ENCODE measurements at places on chromosomes 1 and 21.

GRCh38 chr1:156319664-156320063, 18.4 kb downstream of the CCT3 start:
- no peak for DNase-seq

DNA sequence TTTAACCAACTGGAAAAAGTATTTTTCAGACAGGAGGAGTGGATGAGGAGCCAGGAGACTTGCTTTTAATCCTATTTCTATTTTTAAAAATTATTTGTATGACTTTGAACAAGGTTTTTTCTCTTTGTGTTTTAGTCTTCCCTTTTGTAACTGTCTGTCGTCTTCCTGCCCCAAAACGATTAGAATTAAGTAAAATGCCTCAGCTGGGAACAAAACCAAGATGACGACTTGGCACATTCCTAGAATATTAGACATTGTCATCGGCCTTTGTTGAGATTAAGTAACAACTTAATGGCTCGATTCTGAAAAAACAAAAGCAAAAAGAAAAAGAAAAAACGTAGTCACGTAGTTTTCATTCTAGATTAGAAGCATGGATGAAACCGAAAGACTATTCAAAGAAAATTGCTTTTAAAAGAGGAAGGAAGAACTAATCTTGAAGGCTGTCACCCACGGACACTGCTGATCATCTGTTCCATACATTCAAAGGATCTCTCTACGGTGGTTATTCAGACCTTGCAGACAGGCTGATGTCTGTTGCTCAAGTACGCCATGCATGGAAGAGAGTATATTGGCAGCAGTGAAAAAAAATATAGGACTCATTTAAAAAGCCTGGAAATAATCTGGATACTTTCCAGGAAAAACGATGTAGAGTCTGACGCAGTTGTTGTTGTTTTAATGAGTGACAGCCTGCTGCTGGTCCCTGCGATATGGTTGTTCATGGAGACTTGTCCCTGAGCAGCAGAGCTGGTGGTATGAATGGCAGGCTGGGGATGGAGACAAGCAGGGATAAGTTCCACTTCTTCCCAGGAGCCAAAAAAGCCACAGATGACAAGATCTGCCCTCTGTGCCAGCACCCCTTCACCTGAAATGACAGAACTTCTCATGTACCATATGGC, 16.8 kb downstream of the GNG4 start:
- DNase-seq: peak; percentile 70

- no peak for DNase-seq
These were observed 460 bp upstream of the ADORA1 start for GRCh38 chr1:203126866-203127665.

GRCh38 chr1:28540651-28541050, 12.2 kb upstream of the TRNAU1AP start:
- DNase-seq: no peak

GRCh38 chr1:20194757-20195461, 8.6 kb upstream of the PLA2G2C start:
- DNase-seq: peak; percentile 26

DNA sequence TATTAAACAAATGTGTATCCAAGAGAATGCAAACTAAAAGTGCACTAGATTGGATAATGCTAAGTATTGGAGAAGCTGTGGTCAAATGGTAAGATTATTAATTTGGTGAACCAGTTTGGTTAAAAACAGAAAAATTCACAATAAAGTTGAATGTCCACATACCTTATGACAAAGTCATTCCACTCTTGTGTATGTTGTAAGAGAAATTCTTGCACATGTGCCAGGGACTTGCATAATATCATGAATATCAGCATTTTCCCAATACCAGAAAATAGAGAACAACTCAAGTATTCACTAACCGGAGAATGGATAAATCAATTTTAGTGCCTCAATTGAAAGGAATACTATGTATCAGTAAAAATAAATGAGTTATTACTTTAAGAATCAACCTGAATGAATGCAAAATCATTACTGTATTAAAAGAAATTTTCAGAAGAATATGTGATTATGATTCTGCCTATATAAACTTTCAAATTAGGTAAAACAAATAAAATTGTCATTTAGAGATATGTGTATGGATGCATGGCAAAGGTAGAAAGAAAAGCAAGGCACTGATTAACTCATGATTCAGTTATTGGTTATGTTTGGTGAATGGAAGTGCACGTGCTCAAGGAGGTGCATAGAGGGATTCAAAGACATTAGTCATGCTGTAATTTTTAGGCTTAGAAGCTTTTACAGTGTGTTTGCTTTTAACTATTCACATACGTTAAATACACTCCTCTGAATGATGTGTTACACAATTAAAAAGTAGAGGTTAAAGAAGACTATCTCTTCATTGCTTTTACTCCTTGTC, 217.4 kb upstream of the KCNK2 start:
- no peak for DNase-seq

GRCh38 chr1:239537795-239538194, 151.4 kb downstream of the CHRM3 start:
- no peak for DNase-seq

DNA sequence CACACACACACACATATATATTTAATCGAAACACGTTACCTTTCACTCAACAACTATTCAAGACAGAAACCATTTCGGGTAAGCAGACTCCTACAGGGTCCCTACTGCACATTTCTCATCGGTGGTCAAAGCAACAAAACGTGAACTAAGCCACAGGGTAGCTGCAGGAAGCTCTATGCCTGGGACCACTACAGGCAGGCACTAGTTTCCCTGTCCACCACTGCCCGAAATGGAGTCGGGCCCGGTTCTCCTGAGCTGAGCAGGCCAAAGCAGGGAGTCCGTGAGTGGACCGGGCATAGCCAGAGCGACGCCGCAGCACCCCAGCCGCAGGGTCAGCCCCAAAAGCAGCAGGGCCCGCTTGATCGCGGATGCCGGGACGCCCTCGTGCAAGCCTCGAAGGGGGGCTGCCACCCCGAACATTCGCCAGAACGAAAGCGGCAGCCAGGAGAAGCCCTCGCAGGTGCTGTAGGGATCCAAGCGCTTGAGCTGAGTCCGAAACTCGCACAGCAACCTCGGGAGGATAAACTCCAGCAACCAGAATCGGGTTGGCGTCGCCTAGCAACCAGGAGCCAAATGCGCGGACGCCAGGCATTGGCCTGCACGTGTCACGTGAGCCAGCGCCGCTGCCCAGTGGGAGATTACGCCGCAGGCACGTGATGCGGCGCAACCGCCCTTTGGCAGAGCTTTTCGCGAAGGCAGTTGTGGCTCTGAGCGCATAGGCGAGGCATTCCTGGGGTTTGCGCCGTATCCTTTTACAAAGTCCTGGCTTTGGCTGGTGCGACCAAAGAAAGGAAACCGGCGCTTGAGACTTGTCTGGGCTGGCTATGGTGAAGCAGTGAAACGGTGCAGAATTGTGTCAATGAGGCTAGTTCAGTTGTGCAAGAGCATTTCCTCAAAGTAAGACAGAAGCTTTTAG, 13.9 kb upstream of the DDI2 start:
- DNase-seq: peak; percentile 94

DNA sequence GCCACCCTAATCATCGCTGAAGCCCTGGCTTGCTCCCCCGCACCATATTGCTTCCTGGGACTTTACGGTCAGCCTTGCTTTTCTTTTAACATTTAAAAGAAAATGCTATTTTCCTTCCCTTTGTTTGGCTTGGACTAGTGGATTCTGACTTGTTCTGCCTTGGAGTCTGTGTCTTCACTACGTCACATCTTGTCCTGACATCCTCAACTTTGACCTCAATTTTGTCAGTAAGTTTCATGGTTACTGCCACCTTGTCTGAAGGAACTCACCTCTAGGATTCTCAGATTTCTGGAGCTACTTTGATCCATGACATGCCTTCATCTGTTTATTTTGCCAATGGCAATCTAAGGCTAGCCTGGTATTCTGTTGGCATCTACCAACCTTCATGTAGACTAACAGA, 4.3 kb downstream of the RNASEL start:
- no peak for DNase-seq

DNA sequence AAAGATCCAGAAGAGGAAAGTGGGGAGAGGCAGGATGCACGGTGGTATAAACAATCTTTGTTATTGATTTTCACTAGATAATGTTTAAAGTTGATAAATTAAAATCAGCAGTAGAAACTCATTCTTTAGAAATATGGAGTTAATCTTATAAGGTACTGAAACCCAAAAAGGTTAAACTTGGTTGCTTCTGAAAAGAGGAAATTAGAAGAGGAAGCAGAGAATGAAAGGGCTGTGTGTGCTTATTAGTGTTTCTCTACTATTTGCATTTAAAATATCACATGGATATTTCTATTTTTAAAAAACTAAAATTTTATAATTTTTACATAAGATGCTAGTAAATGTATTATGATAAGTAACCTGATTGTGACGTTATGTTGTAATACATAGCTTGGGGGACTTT, 24.4 kb downstream of the C1orf141 start:
- DNase-seq: no peak

GRCh38 chr1:183720028-183720427, 66.9 kb upstream of the APOBEC4 start:
- no peak for DNase-seq

DNA sequence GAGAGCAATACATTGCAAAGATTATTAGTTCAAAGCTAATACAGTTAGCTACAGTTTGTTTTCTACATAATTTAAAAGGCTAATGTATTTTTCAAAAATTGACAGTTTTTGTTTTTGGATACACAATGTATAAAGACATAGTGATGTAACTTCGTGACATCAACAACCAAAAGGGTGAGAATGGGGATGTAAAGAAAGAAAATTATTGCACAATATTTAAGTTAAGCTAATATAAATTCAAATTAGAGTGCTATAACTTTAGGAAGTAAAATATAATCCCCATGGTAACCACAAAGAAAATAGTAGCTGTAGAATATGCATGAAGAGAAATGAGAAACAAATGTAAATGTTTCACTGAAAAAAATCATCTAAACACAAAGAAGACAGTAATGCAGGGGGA, 334.4 kb upstream of the DEPDC1 start:
- DNase-seq: no peak

DNA sequence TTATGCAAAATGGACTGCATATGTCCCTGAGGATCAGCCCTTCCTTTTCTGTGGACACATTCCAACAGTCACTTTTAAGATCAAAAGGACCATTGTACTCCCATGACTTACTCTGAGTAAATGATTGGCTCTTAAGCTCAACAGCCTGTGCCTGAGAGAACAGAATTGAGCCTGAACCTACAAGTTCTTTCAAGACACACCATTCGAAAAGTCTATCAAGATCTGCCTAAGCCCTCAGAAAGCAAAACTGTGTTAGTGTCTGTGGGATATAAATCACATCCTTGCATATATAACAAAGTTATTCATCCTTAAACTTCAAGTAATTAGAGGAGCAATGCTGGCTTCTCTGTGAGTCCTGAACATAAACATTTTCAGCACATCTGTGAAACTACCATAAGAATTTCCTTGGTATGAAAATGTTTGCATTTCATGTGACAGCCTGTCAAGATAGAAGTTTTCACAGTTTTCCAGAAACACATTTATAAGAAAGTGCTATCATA, 41.6 kb downstream of the PCNX2 start:
- no peak for DNase-seq

GRCh38 chr1:201906336-201906735, 17.6 kb downstream of the SHISA4 start:
- no peak for DNase-seq

- DNase-seq: no peak
These were observed 7.0 kb downstream of the AHDC1 start for GRCh38 chr1:27596986-27597385.

DNA sequence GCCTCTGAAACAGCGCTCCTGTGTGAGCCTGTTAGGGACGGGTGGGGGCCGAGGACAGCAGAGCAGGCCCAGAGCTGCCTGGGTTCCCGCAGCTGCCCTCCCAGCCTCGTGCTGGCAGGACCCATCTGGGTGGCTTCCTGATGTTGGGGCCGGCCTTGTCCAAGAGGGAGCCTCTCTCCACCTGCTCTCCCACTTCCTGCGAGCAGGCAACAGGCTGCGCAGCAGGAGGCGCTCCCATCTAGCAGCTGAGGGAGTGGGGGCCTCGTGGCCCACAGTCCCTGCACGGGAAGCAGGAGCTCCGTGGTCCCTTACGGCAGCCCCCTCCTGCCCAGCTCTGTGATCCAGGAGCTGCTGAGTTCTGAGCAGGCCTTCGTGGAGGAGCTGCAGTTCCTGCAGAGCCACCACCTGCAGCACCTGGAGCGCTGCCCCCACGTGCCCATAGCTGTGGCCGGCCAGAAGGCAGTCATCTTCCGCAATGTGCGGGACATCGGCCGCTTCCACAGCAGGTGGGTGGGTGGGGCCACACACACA, 68.0 kb downstream of the TRIM11 start:
- no peak for DNase-seq
